Stimulated activated CD8-positive, alpha-beta memory T cell treated with anti-CD3 and anti-CD28 coated beads, Interleukin-4, amount 100 ng/mL, for 24 hours (primary cell): ENCODE measurements at places on chromosomes 7 and 10.

GRCh38 chr7:78037603-78038002 lies 239.0 kb downstream of the PHTF2 start:
- no peak for DNase-seq

GRCh38 chr10:85600026-85600743 lies 766.4 kb downstream of the GRID1 start:
- no peak for DNase-seq

- DNase-seq, result no peak
These were observed at the start of gene IGFBP1 for GRCh38 chr7:45888185-45888992. IGFBP1 (plus strand) TSS chr7:45888488; CDS start chr7:45888653, 165 bp downstream.

- DNase-seq, result no peak
These were observed 280.9 kb upstream of the HGF start for GRCh38 chr7:82050792-82051191.
